NCI-H345 (cell line): ENCODE measurements at places on chromosomes 3 and 15.

DNA sequence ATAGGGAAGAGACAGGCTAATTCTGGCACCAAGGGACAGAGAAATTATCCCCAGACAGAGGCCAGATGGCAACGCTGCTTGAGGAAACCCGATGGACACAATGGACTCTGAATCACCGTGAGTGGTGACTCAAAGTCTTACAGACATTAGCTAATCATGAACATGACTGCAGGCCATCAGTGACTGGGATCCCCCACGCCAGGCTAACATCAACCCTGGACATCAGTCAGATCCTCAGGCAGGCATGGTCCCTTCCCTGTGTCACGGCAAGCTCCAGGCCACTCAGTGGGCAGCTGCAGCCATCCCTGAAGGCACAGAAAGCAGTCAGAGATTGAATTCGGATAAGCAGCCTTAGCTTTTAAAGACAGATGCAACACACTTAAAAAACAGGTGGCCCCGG is 23.8 kb upstream of the OXTR start:
- DNase-seq = no peak

DNA sequence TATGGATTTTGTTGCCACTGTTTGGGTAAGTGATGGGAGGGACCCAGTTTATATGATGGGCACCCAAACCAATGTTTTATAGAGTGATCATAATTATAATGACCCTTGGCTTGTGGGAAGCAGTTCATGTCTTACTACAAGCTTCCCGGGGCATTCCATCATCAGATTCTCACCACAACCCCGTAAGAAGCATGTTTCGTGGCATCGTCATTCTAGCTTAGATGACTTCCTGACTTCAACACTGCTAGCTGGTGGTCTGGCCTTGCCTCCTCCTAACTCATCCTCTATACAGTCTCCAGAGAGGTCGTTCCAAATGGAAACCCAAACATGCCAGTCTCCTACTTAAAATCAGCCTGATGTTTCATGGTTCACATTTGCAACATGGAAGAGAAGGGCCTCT is 226.9 kb downstream of the ADAMTS9 start:
- DNase-seq = no peak

GRCh38 chr3:31495971-31496665 is 36.6 kb upstream of the STT3B start:
- DNase-seq = no peak

GRCh38 chr3:48885753-48886152 is 12.9 kb downstream of the SLC25A20 start:
- no peak for DNase-seq

GRCh38 chr3:187020376-187020775 is 90.0 kb downstream of the ST6GAL1 start:
- no peak for DNase-seq

DNA sequence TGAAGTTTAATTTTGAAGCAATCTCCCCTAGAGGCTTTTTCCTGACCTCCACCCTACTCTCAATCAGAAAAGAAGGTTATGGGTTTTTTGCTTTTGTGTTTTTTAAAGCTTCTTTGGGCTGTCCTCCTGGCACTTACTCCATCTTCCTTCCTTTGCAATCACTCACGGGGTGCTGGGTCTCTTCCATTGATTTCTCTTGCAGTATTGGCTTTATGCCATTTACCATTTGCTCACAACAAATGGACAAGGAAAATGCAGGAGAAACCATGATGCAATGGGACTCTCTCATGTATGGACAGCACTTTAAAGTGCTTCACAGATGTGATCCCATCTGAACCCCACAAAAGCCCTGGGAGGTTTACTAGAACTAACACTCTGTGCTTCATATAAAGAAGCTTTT is 57.5 kb downstream of the SST start:
- no peak for DNase-seq

DNA sequence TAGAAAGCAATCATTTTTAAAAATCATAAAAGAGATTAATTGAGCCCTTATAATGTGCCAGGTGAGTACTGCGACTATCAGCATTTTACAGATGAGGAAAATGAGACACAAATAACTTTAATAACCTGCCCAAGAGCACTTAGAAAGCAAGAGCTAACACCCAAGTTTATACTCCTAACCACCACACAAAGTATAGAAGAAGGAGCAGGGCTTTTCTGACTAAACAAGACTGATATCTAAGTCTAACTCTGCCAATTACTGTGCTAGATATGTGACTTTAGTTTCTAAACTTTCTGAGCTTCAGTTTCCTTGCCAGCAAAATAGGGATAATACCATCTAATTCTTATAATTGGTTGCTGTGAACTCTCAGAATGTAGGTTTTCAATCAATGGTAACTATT is 47.7 kb downstream of the TNIK start:
- DNase-seq = no peak

GRCh38 chr3:194005930-194006501 is 129.9 kb upstream of the HES1 start:
- DNase-seq = no peak

DNA sequence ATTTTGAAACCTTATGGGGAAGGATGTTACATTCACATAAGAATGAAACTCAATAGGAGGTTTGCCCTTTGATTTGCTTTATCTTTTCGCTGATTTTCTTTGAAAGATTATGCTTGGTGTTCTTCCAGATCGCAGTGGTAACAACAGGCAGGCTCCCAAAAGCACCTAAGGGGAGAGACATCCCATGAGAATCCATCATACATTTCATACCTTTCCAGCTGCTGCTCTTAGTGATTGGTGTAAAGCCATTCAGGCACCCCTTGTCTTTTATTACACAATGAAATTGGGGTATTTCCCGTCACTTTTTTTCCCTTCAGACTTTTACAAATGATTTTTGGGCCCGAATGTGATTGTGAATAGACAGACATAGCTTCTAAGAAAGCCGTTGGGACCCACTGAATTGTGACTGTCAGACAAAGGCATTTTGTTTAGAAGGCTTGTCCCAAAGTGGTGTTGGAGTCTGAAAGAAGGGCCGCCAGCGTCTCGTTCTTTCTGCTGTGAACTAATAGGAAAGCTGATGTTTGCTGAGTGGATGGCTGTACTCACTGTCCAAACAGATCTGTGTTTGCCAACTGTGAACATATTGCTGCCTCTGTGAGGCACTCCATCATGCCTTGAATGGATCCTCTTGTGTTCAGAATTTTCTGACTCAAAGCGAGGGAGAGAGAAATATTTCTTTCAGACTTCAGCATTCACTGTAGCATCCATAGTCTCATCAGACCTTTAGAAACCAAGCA is 164.3 kb downstream of the FNDC3B start:
- DNase-seq = peak; percentile 16

- DNase-seq = no peak
Measured at GRCh38 chr3:180306691-180307090, 270.0 kb upstream of the PEX5L start.

DNA sequence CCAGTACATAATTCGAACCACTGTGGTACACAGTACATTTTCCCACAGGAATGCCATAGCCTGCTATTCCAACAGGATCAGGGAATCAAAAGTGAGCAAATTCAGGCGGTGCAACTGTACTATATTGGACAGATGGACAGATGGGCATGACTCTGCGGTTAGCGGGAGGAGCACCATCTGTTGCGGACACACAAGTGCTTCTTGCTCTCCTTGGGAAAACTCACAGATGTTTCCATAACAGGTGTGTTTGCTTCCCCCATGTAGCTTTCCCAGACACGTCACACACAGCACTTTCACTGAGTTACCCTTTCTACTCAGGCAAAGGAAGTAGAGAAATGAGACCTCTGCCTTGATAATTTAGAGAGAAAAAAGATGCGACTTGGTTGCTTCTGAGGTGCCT is 325.1 kb upstream of the THBS1 start:
- DNase-seq = no peak

DNA sequence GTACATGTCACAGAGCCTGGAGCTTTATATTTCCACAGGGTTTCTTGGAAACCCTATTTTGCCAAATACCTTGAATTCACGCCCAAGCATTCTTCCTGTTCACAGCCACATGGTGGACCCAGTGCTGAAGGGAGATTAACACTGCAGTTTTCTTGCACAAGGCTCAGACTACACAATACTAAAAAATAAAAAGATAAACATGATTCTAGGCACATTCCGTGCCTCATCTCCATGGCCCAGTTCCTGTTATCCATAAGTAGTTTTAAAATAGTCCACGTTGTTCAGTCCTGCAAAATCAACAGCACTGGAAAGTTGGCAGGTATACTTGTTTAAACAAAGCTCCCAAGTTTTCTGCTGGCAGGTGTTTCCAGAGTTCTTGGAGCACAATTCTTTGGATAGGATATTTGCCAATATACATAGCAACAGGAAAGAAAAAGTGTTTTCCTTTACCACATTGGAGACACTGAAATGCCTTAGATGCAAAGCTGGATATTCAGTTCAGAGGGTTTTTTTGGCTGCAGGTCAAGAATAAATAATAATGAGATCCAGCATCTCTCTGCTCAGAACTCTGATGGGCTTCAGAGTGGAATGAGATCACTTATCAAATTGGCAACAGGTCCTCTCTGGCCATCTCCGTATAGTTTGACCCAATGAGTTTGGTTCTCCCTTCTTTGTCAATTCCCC is 88.1 kb upstream of the TGFBR2 start:
- peak; percentile 71 for DNase-seq

GRCh38 chr3:167409611-167410010 is 29.5 kb upstream of the ZBBX start:
- DNase-seq = no peak

GRCh38 chr3:77562089-77562488 is 522.2 kb downstream of the ROBO2 start:
- DNase-seq = no peak

- DNase-seq = no peak
Measured at GRCh38 chr15:41562784-41563198, 3.8 kb downstream of the TYRO3 start.

- DNase-seq = no peak
Measured at GRCh38 chr15:92861742-92862141, 38.4 kb upstream of the CHD2 start.

GRCh38 chr15:36769098-36769497 is 189.7 kb downstream of the CDIN1 start:
- no peak for DNase-seq

GRCh38 chr3:61381745-61382392 is 130.6 kb upstream of the FHIT start:
- DNase-seq = peak; percentile 31

- DNase-seq = no peak
Measured at GRCh38 chr3:11228041-11228440, 44.2 kb upstream of the ATG7 start.

DNA sequence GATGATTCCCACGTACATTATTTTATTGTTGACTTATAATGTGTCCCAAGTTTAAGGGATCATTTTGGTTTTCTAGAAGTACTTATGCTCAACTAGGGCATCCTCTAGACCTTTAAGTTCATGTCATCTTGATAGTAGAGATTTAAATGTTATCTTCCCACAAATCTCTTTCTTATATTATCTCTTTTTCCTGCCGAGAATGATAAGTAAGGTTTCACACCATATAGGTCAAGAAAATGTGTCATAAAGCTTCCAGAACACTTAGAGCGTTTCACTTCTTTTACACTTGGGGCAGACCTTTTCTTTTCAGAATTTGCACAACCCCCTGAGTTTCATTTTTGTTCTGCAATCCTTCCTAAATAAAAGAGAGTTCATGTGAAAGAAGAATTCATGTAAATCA is 142.0 kb upstream of the CBLB start:
- no peak for DNase-seq
